Gastroesophageal sphincter (tissue), 4 donors: ENCODE measurements at places on chromosomes 7 and 10. TPM values are rescaled to one million over a fixed set of nuclear protein-coding genes. Genes with fewer than 3 reads are reported as not detected.

Gene PKD1L1
- total RNA-seq, result 0.62 TPM

Gene SPRN
- total RNA-seq, result 0.12 TPM

Gene LBX1
- total RNA-seq, result not detected

Gene POMZP3
- total RNA-seq, result 7.6 TPM

- no peak for ATAC-seq
Observed at GRCh38 chr10:124517461-124517860, 55.8 kb downstream of the LHPP start.

DNA sequence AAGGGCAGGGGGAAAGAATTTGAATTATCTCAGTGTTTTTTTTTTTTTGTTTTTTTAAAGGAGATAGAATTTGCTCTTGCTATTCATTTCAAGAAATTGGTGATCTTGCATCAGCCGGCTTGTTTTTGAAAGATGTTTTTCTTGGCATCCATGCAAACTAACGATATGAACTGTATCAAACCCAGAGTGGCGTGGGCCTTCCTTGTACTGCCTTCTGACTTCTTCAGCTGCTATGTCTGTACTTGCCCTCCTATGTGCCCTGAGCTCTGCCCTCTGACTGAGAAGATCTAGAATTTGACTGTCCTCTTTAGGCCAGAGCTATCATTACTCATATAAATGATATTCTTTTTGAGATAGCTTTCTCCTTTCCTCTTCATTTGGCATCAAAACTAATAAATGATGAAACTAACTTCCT is 183.1 kb downstream of the EXOC4 start:
- no peak for ATAC-seq

DNA sequence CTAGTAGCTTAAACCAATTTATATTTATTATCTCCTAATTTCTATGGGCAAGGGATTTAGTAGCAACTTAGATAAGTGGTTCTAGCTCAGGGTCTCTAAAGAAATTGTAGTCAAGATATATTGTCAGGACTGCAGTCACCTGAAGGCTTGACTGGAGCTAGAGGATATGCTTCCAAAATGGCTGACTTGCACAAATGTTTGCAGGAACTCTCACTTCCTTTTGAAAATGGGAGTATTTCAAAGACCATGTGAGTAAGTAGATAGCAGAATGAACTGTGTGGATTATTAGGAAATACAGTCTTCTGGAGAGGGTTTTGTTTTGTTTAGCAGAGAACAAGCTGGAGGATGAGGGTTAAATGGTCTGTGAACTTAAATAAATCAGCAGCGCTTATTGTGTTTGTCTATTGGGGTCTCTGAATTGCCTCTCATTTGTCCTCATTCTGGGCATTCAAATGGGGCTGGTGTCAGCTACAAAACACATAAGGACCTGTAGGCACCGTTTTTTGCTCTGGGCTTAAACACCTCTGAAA is 524.6 kb downstream of the LRMDA start:
- ATAC-seq, result no peak

- no peak for ATAC-seq
Observed at GRCh38 chr7:149284343-149284742, 22.3 kb downstream of the ZNF783 start.

GRCh38 chr7:134963036-134963435 is 23.3 kb upstream of the AGBL3 start:
- ATAC-seq, result no peak

DNA sequence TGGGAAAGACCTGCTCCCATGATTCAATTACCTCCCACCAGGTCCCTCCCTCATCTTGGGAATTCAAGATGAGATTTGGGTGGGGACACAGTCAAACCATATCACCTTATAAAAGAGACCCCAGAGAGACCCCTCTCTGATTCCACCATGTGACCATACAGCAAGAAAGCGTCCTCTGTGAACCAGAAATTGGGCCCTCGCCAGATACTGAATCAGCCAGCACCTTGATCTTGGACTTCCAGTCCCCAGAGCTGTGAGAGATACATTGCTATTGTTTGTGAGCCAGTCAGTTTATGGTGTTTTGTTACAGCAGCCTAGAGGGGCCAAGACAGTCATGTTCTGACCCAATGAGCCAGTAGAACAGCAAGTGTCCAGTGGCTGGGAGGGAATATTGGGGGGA is 232.6 kb downstream of the PAXIP1 start:
- ATAC-seq, result no peak

DNA sequence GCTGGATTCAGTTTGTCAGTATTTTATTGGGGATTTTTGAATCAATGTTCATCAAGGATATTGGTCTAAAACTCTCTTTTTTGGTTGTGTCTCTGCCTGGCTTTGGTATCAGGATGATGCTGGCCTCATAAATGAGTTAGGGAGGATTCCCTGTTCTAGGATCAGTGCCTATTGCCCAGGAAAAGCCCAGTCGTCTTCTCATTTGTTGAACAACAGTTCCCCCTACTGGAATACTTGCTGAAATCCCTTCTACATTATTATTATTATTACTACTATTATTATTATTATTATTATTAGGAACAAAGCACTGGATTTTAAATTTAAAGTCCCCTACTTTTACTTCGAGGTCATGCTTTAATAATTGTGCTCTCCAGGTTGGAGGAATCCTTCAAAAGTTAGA is 528.9 kb downstream of the MAGI2 start:
- no peak for ATAC-seq

- peak; percentile 73 for ATAC-seq
Observed at GRCh38 chr7:11458736-11459483, 373.1 kb downstream of the THSD7A start.

DNA sequence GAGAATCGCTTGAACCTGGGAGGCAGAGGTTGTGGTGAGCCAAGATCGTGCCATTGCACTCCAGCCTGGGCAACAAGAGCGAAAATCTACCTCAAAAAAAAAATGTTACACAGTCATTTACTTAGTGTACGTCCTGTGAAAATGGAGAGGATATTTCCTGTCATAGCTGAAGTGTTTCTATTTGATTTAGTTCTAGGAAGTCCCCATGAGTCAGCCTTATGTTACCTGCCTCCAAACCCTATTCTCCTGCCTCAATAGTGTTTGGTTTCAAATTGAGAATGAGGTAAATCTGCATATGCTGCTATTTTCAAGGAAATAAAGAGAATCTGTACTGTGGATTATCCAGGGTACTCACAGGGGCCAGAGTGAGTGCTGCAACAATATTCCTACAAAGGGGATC is 1284.5 kb upstream of the AUTS2 start:
- no peak for ATAC-seq

- no peak for ATAC-seq
Observed at GRCh38 chr10:97656777-97657176, 16.3 kb downstream of the PI4K2A start.

DNA sequence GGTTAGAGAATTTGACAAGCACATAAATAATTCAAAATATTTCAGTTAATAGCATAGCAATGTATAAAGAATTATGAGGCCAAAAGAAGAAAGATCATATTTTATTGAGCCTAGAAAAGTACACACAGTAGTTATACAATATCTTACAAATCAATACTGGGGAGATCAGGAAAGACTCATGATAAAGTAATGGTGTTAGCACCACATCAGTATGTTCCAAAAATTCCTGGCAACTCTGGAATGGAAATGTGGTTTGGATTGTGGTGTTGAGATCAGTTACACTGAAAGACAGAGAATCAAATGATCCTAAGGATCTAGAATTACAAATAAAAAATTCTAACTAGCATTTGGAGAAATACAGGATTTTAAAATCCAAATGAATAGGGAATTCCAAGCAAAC is 420.5 kb upstream of the CNTNAP2 start:
- no peak for ATAC-seq

DNA sequence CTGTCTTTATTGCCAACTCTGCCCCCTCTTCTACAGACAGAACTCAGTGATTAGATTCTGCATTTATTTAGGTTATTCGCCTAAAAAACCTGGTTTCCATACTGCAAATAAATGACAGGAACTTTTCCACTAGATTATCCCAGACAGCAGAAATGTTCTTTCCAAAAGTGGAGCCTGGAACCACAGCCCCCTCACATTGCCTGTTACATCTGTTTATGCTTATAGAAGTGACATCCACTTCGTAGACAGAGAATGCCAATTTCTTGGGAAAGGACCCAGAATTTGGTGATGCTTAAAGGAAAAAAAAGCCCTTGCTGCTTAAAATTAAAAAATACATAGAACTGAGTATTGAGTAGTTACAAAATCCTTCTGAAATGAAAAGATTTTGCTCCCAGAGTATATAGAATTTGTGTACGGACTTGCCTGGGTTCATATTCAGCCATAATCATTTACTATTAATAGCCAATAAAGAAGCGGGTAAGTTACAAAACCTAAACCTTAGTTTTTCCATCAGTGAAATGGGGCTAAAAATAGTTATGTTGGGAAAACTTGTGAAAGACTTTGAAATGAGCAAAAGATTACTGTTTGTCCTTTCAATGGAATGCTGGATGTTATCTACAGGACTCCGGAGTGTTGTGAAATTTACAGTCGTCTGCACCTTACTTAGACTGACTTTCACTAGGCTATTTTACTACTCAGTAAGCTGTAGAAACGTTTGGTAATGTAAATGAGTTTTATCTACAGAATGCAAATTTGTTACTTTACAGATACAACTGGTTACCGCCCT is 1.1 kb upstream of the PPP1R9A start:
- ATAC-seq, result no peak

GRCh38 chr7:42070068-42070467 is 166.9 kb downstream of the GLI3 start:
- no peak for ATAC-seq

DNA sequence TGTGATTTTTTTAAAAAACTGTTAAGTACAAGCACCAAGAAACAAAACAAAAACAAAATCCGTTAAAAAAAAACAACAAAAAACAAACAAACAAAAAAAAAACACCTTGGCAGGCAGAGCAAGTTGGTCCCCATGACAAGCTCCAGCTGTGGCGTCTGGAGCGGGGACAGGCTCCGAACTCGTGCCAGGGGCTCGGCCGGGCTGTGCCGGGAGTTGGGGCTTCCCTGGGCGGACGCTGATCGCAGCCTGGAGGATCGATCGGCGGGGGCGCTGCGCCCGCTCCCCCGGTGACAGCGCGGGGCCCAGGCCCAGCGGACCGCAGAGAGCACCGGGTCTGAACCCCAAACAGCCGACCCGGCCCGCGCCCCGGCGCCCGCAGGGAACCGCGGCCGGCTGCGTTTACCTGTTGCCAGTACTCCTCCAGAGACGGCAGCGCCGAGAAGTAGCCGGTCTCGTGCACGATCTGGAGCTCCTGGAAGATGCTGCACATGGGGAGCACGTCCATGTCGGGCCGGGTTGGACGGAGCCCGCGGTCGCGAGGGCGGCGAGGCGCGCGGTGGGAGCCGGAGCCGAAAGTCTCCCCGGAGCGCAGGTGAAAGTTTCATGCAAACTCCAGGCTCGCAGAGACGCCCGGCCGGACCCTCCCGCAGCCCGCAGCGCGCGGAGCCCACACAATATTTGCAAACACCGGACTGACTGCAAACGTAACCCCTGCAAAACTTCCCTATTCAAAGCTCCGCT is at the start of gene KLF6:
KLF6 (minus strand) TSS at position 700 of the 741 bp plus-strand sequence; CDS start at position 505, 195 bp downstream.
- peak; percentile 1 for ATAC-seq

DNA sequence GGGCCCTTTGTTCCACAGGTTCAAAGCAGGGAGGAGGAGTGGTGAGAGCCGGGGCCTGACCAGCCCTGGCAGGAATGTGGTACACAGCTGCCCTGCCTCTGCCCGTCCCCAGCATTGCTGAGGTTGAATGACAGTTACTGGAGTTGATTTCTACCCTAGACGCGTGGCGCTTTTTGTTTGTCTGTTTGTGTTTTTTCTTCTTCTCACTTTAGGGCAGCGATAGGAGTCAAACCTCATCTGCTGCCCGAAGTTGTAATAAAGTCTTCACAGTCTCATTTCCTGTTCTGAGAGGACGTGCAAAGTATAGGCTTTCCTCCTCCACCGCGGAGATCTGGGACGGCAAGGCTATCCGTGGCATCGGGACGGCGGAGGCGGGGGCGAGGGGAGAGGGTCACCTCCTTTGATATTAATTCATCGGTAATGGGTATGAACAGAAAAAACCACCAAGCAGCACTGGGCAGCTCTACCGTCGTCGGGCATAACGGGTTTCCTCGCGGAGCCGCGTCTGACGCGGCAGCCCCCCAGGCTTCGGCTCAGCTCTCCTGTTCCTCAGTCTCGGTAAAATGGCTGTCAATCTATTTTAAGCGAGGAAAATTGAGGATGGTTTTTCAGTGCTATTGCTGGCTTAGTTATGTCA is 160.8 kb downstream of the LRMDA start:
- no peak for ATAC-seq

GRCh38 chr7:74138334-74138867 is 35.8 kb upstream of the EIF4H start:
- ATAC-seq, result no peak

DNA sequence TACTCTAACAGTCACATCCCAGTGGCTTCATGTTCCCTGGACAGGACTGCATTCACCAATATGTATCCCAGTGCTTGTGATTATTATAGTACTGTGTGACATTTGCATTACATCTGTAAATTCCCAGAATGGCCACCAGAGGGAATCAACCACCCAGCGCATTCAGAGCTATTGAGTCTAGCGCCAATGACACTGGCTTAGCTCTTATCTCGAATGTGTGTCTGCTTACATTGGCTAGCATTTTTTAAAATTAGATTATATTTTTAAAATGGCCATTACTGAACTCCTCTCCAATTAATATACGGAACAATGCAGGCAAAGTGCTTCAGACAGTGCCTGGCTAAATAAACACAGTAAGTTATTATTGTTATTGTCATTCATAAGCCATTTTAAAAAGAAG is 36.3 kb downstream of the TRIL start:
- peak; percentile 70 for ATAC-seq

DNA sequence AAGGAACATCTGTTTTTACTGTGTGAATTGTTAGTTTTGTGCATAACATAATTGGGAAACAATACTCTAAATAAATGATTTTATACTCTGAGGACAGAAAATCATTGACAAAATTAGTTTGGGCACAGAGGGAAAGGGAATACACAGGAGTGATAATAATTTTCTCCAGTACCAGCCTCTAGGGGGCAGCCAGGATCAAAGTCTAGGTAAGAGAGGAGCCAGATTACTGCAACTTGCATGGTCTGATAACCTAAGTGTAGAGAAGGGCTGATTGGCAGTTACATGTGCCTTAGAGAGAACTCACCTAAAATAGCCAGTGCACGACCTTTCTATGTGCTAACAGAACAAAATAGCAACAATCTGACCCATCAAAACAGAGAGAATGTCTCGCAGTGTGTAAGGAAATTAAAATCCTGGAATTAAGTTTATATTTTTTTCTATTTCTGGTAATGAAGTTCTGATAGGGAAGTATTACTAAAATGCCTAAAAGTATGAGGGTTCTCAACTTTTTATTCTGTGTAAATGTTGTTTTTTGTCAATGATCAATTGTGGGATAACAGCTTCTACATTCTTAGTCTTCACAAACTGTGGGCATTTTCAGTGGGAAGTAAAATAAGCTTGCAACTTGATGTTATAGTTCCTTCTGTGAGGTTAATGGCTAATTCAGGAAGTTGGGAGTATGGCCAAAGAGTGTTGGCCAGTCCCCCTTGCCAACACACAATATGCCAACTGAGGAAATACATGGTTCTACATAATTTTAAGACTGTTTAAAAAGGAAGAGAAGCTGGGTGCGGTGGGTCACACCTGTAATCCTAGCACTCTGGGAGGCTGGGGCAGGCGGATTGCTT is 66.4 kb downstream of the EXOC6 start:
- ATAC-seq, result no peak

DNA sequence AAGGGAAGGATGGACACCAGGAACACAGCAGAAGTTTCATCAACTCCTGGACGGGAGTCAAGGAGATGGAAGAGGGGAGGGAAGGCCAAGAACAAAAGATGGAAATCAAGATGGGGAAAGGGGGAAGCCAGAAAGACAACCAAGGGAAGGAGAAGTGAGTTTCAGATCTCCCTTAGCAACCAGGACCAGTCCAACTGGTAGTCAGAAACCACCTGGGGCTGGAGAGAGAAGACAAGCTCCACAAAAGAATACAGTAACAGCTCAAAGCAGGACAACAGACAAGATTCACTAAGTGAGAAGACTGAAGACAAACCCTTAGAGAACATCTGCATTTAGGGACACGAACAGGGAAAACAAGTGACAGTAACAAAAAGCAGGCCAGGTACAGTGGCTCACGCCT is 30.6 kb downstream of the CDCA7L start:
- ATAC-seq, result no peak
